Renal cortex interstitium (tissue), 15 donors: ENCODE measurements at places on chromosomes 1 and 21.

- no peak for DNase-seq
Measured at GRCh38 chr1:189751311-189751710, 726.4 kb downstream of the BRINP3 start.

DNA sequence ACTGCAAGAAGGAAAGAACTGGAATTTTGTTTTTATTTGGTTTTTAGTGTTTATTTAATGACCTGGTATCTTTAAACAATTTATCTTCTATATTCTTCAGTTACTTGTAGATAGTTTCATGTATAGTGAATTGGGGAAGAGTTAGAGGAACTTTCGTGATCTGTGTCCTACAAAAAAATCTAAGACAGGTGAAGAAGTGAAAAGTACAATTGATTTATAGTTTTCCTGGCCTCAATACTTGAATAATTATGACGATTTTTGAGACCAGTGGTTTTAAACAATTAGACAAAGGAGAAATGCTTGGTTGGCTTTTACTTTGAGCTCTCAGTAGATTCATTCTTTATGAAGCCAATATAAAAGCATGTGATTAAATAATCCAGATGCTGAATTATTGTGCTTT, 7.5 kb downstream of the MIER1 start:
- DNase-seq, result no peak

- DNase-seq, result no peak
Measured at GRCh38 chr1:111825217-111825616, 69.5 kb downstream of the DDX20 start.

DNA sequence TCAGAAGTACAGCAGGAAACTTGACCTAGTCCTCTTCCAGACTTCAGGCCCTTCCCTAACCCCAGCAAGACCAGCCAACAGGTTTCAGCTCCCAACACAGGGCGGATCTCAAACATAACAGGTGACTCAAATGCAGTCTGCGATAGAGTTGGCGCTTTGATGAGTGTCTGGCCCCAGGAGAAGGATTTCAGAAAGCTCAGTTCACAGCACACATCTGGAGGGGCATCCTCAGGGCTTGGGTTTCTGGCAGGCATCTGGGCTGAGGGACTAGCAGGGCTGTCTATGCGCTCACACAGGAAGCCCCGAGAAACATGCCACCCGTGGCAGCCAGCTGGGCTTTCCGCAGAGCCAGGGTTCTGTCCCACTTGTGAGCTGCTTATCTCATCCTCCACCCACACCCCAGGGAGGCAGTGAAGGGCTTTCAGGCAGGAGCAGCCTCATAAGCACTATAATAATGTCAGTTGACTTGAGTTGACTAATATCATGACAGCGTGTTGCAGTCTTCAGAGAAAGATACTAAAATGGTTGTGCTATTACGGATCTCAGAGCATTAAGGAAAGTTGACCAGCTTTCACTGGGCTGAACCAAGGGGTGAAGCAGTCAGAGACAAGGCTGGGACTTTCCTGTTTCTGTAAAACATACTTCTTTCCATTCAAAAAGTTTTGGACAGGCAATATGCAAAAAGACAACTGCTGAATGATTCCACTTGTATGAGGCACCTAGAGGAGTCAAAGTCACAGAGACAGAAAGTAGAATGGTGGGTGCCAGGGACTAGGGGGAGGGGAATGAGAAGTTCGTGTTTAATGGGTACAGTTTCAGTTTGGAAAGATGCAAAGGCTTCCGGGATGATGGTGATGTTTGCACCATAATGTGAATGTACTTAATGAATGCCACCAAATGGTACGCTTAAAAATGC, 233.0 kb upstream of the IRF2BP2 start:
- DNase-seq, result no peak

DNA sequence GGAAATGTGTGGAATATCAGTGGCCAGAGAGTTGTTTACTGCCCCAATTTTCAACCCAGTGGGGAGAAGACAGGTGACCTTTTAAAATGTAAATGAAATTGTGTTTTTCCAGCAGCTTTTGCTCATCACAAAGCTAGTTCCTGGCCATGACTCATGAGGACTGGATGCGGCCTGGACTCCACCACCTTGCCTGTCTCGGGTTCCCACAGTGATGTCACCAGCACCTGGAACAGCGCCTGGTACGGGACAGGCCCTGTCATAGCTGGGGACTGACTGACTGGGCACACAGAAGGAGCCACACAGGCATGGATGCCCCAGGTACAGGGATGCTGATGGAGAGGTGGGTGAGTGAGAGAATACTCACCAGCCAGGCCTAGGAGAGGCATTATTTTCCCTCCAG, 277.1 kb downstream of the AJAP1 start:
- no peak for DNase-seq

GRCh38 chr1:234696148-234696576, 86.2 kb upstream of the IRF2BP2 start:
- no peak for DNase-seq

- DNase-seq, result no peak
Measured at GRCh38 chr1:8078176-8078671, 52.1 kb upstream of the ERRFI1 start.

DNA sequence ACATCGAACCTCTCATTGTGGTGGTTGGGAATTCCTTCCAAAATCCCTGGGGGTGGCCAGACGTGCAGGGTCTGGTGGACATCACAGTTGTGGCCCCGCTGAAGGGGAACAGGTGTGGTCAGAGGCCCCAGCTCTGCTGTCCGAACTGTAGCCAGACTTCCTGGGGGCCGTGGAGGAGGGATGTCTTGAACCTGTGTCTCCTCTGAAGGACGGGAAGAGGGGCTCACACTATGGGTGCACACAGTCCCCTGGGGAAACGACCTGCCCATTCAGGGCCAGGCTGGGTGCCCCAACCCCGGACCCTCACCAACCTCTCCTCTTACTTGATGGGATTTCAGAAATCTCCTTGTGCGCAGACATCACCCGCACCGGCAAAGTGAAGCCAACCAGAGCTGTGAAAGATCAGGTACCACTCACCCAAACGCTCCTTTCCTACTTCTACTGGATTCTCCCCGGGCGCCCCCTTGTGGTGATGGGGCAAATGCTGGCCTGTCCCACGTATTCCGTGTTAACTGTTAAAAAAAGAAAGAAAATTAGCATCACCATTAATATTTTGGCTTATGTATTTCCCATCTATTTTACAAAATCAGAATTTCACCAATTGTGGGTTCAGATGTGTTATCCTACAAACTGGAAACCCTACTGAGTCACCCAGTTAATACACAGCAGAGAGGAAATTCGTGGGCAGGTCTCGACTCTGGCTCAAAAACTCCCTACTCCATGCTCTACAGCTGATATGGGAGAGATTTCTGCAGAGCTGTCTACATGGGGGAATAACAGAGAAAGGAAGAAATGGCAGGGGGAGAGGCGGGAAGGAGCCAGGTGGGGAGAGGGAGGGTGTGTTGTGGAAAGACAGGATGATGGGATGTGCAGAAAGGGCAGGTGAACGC, 28.1 kb downstream of the PADI4 start:
- peak; percentile 17 for DNase-seq

DNA sequence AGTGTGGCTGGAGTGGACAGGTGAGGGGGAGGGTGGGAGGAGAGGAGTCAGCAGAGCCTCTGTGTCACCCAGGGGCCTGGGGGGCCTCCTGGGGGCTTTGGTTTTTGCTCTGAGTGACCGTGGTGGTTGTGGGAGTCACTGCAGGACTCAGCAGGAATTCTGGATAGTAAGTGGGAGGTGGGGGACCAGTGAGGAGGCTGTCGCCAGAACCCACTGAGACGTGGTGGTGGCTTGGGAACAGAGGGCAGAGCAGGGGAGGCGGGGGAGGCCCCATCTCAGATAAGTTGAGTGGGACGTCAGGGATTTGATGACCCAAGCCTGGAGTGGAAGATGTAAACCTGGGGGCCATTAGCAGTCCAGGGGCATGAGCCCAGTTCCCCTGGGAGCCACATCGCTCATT, 123.2 kb upstream of the WNT4 start:
- no peak for DNase-seq

GRCh38 chr21:32844653-32845436, 73.3 kb upstream of the PAXBP1 start:
- no peak for DNase-seq

- DNase-seq, result no peak
Measured at GRCh38 chr1:20148571-20149500, 9.7 kb downstream of the PLA2G2F start.

GRCh38 chr1:8364528-8365442, 46.9 kb downstream of the SLC45A1 start:
- DNase-seq, result no peak

GRCh38 chr1:208731981-208732821, 488.0 kb upstream of the PLXNA2 start:
- DNase-seq, result no peak

DNA sequence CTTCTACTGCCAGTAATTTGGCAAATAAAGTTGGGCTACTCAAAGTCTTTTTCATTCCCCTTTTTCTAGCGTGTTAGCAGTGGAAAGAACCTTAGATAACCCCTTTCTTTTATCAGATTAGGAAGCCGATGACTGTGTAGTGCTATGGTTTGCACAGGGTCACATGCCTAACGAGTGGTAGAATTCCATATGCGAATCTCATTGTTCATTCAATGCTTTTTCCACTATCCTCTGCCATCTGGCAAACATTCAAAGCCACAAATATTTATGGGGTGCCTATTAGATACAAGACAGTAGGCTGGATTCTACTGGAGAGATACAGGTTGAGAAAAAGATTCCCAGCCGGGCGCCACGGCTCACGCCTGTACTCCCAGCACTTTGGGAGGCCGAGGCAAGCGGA, 14.9 kb upstream of the IER5 start:
- DNase-seq, result no peak

- no peak for DNase-seq
Measured at GRCh38 chr1:102085896-102086295, 89.2 kb upstream of the OLFM3 start.

DNA sequence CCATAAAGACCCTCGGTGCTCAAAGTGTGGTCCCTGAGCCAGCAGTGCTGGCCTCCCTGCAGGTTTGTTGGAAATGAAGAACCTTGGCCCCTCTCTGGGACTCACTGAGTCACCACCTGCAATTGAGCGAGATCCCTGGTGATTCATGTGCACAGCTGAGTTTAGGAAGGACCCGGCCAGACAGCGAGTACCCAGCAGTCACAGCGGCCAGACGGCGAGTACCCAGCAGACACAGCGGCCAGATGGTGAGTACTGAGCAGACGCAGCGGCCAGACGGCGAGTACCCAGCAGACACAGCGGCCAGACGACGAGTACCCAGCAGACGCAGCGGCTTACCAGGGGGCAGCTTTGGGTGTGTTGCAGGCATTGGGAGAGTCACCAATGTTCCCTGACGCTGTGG, 123.8 kb downstream of the PRDM16 start:
- DNase-seq, result no peak

DNA sequence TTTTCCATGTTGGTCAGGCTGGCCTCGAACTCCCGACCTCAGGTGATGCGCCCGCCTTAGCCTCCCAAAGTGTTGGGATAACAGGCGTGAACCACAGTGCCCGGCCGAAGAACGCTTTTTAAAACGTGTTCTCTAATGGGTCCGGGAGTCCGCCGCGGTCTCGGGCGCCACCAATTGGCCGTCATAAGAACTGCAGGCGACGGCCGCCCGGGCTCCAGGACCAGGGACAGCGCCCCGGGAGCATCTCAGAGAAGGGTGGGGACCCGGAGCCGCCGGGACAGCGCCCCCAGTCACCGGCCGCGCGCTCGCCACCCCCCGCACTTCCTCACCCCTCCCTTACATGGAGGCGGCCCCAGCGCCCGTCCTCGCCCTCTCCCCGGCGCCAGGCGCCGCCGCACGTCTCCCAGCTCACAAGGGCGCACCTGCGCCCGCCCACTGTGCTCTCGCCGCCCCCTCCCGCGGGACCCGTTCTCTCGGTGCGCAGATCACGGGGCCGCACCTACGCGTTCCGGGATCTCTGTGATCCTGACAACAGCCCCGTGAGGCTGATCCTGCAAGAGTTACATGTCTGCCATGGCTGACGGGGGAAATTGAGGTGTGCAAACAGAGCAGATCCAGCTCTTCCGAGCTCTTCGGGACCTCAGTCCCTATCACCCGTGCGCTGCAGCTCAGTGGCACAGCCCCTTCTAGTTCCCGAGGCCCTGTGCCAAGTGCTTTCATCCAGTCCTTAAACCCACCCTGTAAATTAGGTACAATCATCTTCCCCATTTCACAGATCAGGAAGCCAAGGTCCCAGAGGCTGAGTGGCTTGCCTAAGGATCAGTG, 9.8 kb downstream of the RAP1GAP start:
- no peak for DNase-seq

DNA sequence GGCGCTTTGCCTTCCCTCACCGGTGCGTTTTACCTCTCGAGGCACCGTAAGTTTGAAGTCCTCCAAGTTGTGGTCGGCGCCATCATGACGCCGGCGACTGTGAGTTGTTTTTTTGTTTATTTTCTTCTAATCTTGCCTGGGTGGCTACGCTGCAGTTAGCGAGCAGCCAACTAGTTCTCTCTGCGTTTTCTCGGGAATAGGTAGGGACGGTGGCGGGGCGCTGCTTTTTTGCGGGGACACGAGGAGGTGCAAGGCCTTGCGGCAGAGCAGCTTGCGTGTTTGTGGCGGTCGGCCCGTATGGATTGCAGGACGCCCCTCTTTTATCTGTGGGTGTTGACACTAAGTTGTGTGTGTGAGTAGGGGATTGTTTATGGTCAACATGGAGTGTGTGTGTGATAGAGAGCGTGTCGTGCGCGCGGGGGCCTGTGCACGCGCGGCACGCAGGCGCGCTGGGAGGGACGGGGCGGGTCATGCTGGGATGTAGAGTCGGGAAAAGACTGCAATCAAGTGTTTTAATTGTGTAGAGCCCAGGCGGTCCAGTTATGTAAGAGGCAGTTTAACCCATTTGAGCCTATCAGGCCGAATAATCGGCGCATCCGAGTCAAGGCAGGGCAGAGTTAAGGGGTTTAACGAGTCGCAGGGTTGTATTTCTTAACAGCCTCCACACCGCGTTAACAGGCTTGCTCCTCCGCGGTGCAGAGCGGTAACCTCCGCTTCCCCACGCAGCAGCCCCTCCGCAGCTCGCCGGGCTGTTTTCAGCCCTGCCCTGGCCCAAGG, 1.2 kb upstream of the NEGR1 start:
- DNase-seq, result peak; percentile 56

DNA sequence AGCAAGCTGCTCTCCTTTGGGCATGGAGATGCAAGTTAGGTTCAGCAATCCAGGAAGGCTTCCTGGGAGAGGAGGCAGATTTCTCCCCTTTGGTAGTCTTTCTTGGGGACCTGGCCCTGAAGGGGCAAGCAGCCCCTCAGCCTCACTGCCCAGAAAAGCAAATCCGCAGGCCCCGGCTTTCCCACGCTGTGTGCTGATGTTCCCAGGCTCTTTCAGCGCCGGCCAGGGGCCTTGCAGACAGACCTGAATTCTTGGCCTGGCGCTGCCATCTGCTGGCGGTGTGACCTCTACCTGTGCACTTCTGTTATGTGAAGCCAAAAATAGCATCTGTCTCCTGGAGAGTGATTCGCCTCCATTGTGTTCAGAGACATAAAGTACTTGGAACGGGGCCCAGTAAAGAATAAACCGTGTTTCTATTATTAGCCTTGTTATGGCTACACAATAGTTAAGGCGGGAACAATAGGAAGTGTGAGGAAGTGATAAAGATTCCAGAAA, 64.8 kb downstream of the ALPL start:
- DNase-seq, result peak; percentile 39

DNA sequence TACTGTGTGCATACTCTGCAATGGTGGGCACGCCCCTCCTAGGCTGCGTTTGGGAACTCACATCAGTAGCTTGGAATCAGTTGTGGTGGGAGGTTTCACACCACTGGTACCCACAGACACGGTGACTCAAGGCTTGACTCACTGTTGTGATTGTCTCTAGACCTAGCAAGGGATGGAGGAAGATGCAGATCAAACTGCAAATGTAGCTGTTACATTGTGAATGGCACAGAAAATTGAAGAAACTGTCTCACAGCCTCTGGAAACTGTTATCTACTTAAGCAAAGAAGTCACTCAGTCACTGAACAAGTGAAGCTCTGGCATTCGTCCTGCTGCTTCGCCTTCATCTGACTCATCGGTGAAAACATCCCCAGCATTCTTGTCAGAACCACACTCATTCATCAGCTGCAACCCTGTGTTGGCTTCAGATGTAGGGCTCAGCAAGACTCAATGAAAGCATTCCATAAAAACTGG, 59.5 kb downstream of the POFUT2 start:
- no peak for DNase-seq
